Panc1 (cell line): ENCODE measurements at places on chromosomes 2 and 18. TPM values are rescaled to one million over a fixed set of nuclear protein-coding genes. Genes with fewer than 3 reads are reported as not detected.

Gene MAP2
- total RNA-seq: 44.9 TPM

GRCh38 chr2:75657798-75658197, 11.2 kb downstream of the MRPL19 start:
- no peak for DNase-seq

- no peak for DNase-seq
These were observed 6.0 kb upstream of the ROCK1 start for GRCh38 chr18:21117409-21118131.

Gene XDH
- 0.08 TPM for total RNA-seq

DNA sequence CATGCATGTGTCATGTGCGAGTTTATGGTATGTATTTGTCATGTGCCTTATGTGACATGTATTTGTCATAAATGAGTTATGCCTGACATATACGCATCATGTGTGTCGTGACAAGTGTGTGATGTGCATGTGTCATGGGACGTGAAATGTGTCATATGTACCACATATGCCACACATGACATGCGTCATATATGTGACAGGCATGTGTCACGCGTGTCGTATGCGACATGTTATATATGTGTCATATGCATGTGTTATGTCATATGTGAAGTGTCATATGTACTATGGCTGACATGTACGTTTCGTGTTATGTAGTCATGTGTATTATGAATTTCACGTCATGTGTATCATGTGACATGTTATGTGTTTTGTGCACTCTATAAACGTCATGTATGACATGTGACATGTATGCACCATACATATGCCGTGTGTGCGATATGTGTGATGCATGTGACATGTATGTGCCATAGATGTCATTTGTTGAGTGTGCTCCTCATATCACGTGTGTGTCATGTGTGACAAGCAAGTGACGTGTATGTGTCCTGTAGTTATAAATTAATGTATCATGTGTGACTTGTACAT, 2152.3 kb upstream of the PIK3C3 start:
- DNase-seq: no peak

Gene NXPH2
- total RNA-seq: 5.4 TPM

Gene TTN
- total RNA-seq: 0.13 TPM

DNA sequence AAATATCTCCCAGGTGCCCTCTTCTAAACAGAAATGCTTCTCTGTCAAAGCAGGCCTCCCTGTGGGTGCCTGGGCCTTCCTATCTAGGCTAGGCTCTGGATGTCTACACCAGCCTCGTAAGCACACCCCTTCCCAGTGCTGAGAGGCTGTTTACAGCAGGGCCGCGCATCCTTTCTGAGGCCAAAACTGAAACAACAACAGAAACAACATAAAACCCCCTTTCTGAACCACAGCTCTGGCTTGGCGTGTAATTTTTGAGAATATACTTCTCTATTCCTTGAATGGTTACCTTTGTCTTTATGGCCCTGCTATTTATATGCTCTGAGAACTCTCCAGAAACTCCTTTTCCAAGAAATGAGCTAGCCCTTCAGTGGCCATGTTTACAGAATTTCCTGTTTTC, 118.4 kb downstream of the BCL2L11 start:
- no peak for DNase-seq

Gene KCNJ3
- total RNA-seq: 0.21 TPM

- no peak for DNase-seq
These were observed 728.6 kb upstream of the CDH2 start for GRCh38 chr18:28905509-28905908.

Gene AQP4
- not detected for total RNA-seq

GRCh38 chr2:136392897-136393505, 275.1 kb upstream of the CXCR4 start:
- DNase-seq: no peak

Gene LYG2
- not detected for total RNA-seq

Gene ACVR1
- 27.6 TPM for total RNA-seq

Gene CFAP53
- total RNA-seq: 0.23 TPM

GRCh38 chr2:71496156-71496770, 42.9 kb downstream of the DYSF start:
- DNase-seq: no peak

GRCh38 chr2:45585267-45585861, 25.7 kb downstream of the SRBD1 start:
- peak; percentile 27 for DNase-seq

DNA sequence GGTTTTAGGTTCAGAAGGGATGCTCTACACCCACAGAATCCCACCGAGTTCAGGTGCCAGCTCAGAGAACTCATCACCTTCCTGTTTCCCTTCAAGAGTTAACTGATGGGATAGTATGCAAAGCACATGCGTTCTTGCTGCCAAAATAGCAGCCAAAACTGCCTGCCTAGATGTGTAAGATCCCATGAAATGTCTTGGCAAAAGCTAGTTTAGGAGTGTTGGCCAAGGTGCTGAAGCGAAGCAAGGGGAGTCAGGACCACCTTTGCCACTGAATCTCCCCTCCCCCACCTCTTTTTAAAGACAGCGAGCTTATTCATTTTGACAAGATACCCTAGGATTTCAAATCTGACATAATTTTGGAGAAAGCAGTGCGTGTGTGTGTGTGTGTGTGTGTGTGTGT, 2.1 kb downstream of the DOCK10 start:
- DNase-seq: no peak

- no peak for DNase-seq
These were observed 36.2 kb upstream of the SNORC start for GRCh38 chr2:232833830-232834229.

Gene LRPPRC
- total RNA-seq: 207 TPM

- DNase-seq: no peak
These were observed 72.8 kb downstream of the KCNF1 start for GRCh38 chr2:10984418-10985135.

GRCh38 chr2:102120701-102121159, 21.8 kb upstream of the IL1R1 start:
- DNase-seq: no peak

DNA sequence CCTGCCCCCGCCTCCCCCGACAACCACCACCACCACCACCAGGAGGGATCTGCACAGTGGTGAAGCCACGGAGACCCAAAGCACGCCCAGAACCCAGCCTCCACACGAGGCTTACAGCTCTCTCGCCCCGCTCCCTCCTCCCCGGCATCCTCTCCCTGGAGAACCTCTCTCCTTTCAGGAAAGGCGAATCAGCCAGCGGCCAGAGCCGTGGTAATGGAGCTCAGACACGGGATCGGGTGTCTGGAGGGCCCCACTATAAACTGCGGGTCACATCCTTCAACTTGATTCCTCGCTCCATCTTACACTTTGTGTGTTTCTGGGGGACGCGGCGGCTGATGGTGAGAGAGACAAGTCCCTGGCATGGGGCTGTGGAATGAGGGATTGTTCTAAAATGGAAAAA, 271.5 kb upstream of the SIX2 start:
- no peak for DNase-seq

DNA sequence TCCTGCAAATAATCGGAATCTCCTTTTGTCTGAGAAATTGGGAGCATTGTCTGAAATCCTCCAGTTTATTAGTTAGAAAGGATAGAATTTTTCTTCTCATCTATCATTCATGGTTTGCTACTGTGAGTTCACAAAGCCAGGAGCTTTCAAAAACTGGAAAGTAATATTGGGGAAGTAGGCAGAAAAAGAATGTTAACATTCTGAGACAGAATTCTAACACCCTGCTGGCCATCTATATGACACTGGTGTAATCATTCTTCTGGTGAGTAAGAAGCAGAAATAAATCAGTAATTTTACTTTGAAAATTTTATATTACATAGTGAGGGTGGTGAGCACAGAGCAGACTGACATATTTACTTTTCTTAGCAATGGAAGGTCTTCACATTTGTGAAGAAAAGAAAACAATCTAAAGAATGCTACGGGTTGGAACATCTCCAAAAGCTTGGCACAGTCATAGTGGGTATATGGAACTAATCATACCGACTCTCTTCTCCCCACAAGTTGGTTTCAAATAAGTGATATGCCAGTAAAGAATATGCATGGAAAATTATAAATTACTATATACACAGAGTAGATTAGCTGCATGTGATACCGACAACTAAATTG, 344.9 kb downstream of the LPIN1 start:
- no peak for DNase-seq

GRCh38 chr2:64595397-64596176, 58.1 kb downstream of the SERTAD2 start:
- DNase-seq: peak; percentile 27

DNA sequence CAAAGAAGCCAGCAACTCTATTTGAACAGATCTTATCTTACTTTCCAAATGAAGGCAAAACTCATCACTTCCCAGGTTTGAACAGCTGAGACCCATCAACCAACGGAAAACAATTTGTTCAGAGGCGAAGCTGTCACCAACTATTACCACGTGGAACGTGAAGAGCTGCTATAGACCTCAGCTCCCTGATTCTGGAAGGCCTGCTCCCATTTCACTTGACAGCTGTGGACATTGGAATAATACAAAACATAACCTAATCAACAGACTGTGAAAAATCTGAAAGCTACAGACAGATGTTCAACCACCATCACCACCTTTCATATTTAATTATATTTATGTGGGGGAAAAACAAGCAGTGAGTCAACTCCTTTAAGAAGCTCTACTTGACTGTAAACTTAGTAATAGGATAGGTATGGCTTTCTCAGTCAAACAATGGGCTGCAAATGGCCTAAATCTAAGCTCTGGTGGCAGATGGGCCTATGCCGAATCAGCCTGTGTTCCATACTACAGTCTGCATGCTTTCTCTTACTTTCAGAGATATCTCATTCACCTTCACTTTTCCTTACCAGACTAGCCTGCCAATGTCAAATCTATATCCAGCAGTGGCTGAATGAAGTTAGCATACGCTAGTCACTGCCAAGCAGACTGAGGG, 896.4 kb downstream of the TDRD15 start:
- DNase-seq: no peak

GRCh38 chr2:17719562-17720371, 33.8 kb downstream of the SMC6 start:
- peak; percentile 10 for DNase-seq

DNA sequence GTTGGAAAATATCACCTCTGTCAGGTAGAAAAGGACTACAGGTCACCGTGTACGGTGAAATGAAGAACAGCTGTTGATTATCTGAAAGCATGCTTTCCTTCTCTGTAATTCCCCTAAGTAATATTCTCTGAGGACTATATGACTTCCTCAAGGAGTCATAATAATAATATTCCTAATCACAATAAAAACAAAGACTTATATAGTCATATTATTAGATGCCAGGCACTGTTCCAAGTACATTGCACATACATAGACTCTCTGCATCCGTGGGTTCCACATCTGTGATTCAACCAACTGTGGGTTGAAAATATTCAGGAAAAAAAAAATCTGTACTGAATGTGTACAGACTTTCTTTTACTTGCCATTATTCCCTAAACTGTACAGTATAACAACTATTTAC, 512.4 kb upstream of the ID2 start:
- DNase-seq: no peak

Gene PCBP1
- total RNA-seq: 276 TPM

DNA sequence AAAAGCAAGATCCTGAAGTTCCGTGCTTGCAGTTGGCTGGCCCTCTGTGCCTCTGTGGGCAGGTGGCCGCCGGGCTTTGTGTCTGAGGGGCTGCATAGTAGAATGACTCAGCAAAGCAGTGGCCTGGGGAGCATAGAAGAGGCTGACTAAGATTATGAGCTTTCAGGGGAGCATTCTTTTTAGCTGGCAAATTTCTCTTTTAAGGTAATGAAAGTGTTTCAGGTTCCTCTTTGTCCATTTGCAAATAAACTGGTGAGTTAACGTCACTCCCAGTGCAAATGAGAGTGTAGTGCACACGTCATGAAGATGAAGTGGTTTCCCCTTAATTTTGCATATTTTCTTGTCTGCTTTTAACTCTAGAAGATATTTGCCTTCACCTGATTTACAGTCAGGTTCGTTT, 98.6 kb downstream of the BCL2L11 start:
- no peak for DNase-seq

Gene TXNDC2
- total RNA-seq: 0.90 TPM

DNA sequence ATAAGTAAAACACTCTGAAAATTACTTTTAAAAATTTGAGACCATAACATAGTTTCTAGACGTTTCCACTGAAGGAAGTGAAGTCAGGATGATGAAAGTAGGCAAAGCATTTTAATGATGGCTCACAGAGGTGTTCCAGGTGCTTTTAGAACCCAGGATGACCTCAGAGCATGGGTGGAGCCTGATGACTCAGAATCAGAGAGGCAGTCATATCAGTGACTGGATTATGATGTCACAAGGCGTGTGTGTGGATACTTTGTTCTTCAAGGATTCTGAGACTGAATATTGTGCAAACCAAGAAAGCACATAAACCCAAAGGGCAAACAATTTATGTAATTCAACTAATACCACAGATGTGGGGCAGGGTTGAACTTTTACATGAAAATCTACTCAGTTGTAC, 208.0 kb upstream of the FBXO11 start:
- peak; percentile 38 for DNase-seq

Gene SCN2A
- total RNA-seq: not detected

DNA sequence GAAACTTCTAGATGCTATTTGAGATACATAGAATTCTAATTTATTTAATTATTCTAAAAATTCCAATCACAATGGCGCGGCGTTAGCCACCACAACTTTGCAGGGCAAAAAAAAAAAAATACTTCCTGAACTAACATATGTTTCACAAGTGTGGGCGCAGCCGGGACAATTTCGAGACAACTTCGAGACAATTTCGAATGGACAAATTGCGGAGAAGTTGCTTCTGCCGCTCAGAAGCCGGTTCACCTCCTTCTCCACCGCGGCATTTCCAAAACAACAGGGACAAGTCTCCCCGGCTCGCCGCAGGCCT, 842 bp downstream of the PAX3 start:
- DNase-seq: no peak

Gene NFU1
- 42.9 TPM for total RNA-seq

DNA sequence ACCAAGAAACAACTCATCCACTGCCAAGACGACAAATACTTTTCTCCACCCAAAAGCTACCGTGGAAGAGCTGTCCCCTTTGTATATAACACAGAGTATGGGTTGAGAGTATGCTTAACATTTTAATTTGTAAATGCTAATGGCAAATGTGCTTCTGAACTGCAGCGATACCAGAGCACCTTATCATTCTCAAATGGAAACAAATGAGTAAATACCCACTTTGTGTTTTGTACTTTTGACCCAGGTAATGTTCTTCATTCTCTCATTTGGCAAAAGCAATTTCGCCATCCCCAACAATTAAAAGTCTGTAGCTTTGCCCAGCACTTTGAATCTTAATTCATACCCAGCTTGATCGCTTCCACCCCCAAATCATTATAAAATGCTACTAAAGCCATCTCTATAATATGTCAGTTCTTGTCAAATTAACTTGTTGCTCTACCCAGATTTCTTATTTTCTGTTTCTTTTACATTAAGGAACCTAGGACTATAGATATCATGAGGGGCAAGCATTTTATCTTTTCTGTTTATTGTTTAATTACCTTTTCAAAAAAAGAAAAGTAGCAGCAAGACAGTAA, 6.2 kb upstream of the POU3F3 start:
- no peak for DNase-seq

Gene DOK6
- not detected for total RNA-seq

GRCh38 chr2:80329491-80329890, 24.9 kb upstream of the LRRTM1 start:
- no peak for DNase-seq

GRCh38 chr2:65435625-65436168, 3.3 kb upstream of the SPRED2 start:
- DNase-seq: peak; percentile 51
